ENCODE measurements at places on chromosomes 6 and 20.
A peak's percentile ranks its signal among the peaks of the same experiment; 100 is the strongest.

DNA sequence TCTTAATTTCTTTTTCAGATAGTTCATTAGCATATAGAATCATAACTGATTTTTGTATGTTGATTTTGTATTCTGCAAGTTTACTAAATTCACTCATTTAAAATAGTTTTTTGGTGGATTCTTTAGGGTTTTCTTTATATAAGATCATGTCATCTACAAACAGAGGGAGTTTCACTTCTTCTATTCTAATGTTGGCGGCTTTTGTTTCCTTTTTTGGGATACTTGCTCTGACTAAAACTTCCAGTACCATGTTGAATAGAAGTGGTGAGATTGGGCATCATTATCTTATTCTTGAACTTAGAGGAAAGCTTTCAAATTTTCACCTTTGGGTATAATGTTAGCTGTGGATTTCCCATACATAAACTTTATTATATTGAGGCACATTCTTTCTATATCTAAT lies 296.9 kb downstream of the BCKDHB start:
- no peak for DNase-seq

DNA sequence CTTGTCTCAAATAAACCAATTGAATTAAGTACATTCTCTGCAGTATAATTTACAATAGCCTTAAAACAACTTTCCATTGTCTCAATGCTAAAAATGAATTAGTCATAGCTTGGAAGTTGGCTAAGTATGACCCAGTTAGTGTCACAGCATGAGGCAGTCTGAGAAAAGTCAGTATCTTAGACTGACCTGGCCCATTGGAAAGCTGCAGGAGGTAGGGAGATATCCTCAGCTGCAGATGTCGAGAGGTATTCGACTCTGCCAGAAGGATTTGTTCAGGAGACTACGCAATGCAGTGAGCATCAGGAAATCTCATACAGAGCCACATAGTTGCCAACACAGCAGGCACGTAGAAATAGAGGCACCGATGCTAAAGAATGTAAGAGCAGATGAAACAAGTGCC lies 350.9 kb upstream of the NRSN1 start:
- no peak for DNase-seq

- DNase-seq: no peak
Observed at GRCh38 chr6:160972111-160972510, 19.5 kb upstream of the MAP3K4 start.

DNA sequence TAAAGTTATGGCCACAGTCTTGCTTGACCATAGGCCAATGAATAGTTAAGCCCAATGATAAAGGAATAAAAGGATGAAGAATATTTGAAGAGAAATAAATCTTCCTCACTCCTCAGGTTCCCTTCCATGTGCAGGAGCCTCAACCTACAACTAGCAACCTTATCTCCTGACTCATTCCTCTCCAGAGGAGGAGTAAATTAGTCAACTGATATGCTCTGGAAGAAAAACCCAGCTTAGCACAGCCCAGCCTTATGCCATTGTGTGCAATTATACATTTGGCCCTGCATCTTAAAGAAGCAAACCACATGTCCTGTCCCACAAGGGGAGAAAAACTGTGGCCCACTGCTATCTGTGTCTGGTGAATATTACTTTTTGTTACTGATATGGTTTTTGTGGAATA lies 82.1 kb downstream of the PHIP start:
- no peak for DNase-seq

DNA sequence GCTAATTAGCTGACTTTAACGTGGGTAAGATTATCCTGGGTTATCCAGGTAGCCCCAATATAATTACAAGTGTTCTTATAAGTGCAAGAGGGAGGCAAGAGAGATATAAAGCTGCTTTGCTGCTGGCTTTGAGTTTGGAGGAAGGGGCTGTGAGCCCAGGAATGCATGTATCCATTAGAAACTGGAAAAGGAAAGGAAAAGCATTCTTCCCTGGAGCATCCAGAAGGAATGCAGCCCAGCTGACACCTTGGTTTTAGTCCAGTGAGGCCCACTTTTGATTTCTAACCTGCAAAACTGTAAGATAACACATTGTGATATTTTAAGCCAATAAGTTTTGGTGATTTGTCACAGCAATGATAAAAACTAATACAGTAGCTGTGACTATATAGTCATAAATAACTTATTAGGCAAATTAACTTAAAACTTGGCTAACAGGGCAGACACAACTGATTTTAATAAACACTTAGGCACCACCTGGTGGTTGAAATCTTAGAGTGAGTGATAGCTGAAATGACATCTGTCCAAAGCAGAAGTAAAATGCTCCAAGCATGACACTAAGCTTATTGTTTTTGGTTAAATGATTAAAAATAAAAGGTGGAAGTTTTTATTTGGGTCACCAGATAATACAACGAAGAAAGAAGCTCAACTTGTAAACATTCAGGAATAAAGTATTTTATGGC lies 35.6 kb downstream of the ADGRF4 start:
- peak; percentile 27 for DNase-seq

- DNase-seq: no peak
Observed at GRCh38 chr20:3843490-3843889, 3.1 kb upstream of the MAVS start.

- no peak for DNase-seq
Observed at GRCh38 chr20:44835661-44836221, 25.4 kb upstream of the RIMS4 start.

GRCh38 chr6:24824142-24824938 lies 25.6 kb upstream of the ARMH2 start:
- no peak for DNase-seq

DNA sequence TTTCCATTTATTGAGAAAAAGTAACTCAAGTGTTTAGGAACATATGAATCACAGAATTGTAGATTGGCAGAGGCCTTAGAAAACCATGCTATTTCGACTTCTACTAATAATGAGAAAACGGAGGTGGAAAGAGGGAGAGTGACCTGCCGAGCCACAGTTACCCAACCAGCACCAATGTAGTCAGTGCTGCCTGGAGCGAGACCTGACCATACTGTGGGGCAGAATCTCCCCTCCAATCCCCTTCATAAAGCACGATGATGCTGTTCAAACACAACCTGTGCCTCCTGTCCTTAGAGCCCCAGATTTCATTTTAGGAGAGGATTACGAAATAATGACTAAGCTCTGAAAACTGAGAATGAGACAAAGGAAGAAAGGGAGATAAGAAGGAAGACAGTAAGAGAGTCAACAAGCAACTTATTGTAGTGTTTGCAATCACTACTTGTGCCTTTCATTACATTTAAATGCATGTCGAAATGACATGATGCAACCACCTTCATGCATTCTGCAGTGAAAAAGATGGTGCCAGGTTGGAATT lies 70.6 kb downstream of the ATXN1 start:
- DNase-seq: no peak

- no peak for DNase-seq
Observed at GRCh38 chr6:105806486-105806920, 279.6 kb upstream of the PRDM1 start.

DNA sequence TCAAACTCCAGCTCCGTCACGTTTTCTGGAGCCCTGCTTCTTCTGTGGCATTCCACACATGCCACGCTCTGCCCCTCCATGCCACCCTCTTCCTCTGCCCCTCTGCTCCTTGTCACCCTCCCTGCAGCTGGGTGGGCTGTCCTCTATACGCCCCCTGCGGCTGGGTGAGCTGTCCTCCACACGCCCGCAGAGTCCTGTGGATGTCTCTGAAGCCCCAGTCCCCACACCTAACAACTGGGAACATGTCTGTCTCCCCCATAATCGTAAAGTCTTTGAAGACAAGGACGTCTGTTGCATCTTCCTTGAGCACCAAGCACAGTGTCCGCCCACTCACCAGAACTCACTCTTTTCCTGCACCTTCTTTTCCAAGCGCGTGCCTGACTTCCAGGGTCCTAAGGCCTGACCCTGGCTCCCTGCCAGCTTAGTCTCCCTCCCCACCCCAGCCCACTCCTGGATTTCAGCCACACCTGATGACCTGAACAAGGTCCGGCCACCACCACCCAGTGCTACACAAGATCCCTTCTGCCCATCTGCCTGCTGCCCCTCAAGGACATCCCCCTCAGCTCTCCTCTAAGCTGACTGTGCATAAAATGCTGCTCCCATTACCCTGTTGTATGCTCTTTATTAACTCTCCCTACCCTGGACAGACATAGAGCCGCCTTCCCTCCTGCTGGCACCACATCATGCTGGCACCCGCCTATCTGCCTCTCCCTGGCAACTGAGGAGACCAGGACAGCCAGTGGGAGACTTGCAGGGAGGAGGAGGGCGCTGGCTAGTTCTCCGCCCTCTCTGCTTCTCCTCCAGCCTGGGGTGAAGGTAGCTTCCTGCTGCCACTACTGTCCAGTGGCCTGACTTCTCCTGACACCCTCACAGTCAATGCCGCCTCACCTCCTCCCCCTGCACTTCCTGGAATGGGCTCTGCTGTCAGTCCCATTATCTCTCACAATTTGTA lies 10.7 kb upstream of the PRR18 start:
- DNase-seq: no peak

- no peak for DNase-seq
Observed at GRCh38 chr20:59008715-59009336, 1.8 kb upstream of the CTSZ start.

DNA sequence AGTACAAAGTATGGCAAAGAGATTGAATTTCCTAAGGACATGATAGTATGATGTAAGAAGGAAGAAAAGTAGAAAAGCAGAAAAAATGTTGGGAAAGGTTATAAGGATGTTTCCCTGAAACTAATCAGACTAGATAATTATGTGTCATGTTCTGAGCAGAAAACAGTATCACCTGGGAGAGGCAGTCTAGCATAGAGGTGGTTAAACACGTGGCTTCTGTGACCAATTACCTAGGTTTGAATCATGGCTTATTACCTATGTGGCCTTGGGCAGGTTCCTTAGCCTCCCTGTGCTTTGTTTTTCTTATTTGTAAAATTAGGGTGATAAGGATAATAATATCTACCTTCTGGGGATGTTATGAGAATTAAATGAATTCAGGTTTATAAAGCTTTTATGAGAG lies 38.0 kb downstream of the SCGN start:
- no peak for DNase-seq

- no peak for DNase-seq
Observed at GRCh38 chr6:16198061-16198705, 40.2 kb upstream of the GMPR start.

- DNase-seq: peak; percentile 26
Observed at GRCh38 chr6:130717657-130718056, 109.5 kb upstream of the SMLR1 start.

DNA sequence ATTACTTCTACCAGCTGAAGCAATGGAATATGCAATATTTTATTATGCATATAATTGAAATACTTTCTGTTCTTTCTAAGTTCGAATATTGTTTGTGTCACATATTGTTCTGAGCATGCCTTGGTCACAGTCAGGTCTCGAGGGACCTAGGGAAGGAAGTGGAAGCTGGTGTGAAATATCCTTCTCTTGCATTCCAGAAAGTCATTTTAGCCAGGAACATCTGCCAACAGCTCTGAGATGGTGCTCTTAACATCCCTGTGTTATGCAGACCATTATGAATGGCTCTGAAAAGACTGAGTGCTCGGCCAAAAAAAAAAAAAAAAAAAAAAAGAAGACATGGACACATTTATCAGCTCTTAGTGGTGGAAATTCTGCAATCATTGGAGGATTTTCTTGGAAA lies 132.7 kb upstream of the JAG1 start:
- DNase-seq: no peak

- no peak for DNase-seq
Observed at GRCh38 chr6:24537082-24537699, 42.4 kb downstream of the ALDH5A1 start.

GRCh38 chr6:35357677-35358076 lies 15.3 kb downstream of the PPARD start:
- DNase-seq: no peak

- DNase-seq: peak; percentile 62
Observed at GRCh38 chr6:139540276-139540675, 165.8 kb upstream of the CITED2 start.

DNA sequence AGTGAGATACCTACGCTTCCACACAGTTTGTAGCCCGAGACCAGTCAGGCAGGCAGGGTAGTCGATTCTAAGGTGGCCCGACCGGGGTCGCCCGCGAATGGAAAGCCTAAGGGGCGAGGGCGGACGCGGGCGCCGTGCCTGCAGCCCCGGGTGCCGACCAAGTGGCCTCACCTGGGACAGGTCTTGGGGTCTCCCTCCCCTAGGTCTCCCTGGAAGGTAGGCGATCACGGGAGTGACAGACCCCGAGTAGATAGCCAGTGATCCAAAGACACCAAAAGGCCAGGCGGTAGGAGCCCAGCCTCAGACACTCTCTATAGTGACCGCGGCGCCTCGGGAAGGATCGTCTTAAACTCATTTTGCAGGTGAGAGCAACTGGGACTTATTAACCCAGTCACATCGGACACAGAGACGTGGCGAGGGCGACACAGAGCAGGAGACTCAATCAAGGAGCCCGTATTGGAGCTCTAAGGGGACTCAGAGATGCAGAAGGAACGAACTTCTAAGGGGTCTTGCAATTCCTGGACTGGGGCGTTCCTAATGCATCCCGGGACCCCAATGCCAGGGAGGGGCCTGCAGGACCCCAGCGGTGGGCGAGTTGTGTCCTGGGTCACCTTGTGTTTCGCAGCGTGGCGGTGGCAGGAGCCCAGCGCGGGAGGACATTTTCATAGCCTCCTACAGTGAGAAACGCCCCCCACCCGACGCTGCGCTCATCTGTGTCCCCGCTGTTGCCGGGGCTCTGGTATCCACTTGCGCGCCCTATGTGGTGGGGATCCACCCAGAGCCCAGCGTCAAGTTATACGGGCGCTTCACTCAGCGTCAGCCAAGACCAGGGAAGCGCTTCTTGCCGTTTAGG lies 2.1 kb upstream of the VSX1 start:
- DNase-seq: peak; percentile 63

DNA sequence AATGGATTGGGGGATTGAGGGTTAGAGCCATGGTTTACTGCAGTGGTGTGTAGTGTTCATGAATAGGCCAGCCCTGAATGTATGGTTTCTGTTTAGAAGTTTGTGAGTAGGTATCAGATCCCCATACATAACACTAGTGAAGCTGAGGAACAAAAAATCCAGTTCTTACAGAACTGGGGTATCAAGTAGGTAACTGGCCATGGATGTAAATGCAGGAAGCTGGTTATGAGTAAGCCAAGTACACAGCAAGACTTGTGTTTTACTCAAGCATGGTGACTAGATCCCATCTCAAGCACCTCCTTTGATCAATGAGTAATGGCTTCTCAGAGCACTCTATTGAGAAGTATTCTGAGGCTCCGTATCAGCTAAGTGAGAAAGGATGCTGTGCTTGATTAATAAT lies 613.7 kb upstream of the FLRT3 start:
- DNase-seq: no peak

DNA sequence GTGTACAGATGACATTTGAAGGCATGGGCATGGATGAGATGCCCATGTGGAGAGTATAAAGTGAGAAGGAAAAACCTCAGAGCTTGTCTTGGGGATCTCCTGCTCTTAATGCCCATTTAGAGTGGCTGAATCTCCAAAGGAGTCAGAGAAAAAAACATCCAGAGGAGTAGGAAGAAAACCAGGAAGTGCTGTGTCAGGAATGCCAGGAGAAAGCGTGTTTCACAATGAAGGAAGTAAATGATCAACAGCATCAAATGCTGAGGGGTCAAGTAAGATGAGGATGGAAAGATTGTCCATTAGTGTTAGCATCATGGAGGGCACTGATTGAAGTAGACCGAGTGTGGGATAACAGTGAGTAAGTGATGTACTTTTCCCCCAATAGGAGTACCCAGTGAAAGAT lies 56.1 kb downstream of the FIG4 start:
- no peak for DNase-seq

All from CD4-positive, alpha-beta T cell treated with Interleukin-17A for 1 hour (primary cell).